ENCODE measurements at places on chromosomes 6 and 20. TPM values are rescaled to one million over a fixed set of nuclear protein-coding genes. Genes with fewer than 3 reads are reported as not detected.
A peak's percentile ranks its signal among the peaks of the same experiment; 100 is the strongest.

DNA sequence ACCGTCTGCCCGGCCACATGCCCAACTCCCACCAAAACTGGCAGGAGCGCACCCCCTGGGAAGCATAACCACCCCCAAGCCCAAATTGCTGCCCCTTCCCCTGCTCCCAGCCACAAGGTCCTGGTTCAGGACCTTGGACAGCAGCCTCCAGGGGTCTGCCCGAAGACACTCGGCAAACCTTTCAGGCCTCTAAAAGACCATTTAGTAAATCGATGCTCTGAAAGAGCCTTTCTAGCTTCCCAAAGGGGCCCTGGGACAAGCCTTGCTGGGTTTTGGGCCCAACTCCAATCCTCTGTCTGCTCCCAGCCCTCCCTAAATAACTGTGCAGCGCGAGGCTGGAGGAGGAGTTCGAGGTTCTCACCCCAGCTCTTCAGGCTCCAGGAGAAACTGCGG, 30.5 kb downstream of the GRM4 start:
- H3K27me3 ChIP-seq: peaks cover 22% of the 10 kb centered on the region
- H3K36me3 ChIP-seq: no peaks in the 10 kb centered on the region
- no peaks in the 10 kb centered on the region for H3K4me1 ChIP-seq
- no peak overlapping the region for H3K4me3 ChIP-seq
- peak; percentile 19 for DNase-seq

The BANF2 gene
- not detected for total RNA-seq

DNA sequence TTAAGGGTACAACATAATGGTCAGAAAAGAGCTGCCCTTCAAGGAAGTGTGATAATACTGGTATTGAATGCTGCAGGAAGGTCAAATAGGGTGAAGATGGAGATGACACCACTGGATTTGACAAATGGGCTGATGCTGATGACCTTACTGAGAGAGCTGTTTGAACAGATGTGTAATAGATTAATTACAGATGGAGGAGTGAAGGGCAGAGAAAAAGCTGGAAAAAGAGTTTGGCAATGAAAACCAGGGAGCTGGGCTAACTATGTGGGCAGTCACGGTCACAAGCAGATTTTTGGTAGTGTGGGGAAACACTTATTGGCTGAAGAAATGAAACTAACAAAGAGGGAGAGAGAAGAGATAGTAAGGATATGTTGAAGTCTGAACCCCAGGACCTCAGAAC, 83.6 kb upstream of the ENPP5 start:
- no peaks in the 10 kb centered on the region for H3K4me1 ChIP-seq
- no peak for DNase-seq
- no peak overlapping the region for H3K27ac ChIP-seq
- H3K36me3 ChIP-seq: no peaks in the 10 kb centered on the region
- no peaks in the 10 kb centered on the region for H3K27me3 ChIP-seq

The C20orf173 gene
- total RNA-seq: not detected

DNA sequence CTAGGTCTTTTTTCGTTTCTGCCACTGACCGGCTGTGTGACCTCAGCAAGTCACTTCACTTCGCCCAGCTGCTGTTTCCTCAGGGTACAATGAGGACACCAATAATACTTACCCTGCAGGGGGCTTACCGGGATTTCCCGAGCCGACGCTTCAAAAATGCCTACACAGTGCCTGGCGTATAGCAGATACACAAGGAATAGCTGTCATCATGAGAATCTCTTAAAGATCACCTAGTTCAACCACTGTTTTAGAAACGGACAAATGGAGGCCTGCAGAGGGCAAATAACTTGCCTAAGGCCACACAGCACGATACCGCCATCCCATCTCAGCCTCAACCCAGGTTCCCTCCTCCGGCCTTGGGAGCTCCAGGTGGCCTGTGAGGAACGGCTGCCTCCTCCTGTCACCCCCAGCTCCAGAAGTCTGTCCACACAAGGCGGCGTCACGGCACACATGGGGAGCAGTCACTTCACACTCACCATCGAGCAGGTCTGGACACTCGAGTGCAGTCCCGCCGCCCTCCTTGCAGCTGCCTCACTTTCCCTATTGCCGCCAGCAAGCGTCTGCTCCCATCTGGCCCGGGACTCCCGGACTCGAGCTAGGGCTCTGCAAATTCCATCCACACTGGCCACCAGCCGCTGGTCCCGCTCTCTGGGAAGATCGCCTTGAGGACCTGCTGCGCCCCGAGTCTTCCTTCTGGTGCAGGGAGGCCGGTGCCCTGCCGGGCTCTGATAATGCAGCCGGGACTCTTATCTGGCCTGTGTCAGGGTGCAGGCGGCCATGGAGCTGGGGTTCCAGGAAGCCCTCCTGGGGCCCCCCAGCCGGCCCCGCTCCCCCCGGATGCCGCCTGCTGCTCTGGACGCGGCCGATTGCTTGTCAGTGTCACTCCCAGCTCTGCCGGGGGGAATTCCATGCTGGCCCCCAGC, at the start of gene RIPOR3:
Gene RIPOR3 (minus strand): TSS at position 893 of the 923 bp plus-strand sequence. CDS start 414 bp downstream, at position 479.
- H3K36me3 ChIP-seq: no peaks in the 10 kb centered on the region
- no peak within 1 kb of the TSS for H3K4me3 ChIP-seq
- DNase-seq: peak; percentile 9
- H3K27me3 ChIP-seq: peaks cover 36% of the 10 kb centered on the region
- H3K27ac ChIP-seq: no peak within 1 kb of the TSS

The FOXA2 gene
- not detected for total RNA-seq

DNA sequence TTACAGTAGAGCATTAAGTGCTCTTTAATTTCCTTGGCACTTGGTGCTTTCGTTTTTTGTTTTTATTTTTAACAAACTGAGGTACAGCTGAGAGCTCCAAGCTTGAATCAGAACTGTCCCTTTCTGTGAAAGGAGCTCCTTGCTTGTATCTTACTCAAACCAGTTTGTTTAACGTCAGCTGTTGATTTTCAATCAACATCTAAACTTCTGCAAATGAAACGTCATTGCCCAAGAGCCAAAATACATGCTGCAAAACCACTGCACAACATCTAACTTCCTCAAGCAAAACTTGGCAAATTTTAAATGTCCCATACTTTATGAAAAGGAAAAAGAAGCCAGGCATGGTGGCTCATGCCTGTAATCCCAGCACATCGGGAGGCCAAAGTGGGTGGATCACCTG, 15.2 kb downstream of the VNN2 start:
- H3K4me1 ChIP-seq: peaks cover 3% of the 10 kb centered on the region
- no peak overlapping the region for H3K4me3 ChIP-seq
- H3K36me3 ChIP-seq: peaks cover 42% of the 10 kb centered on the region
- H3K27ac ChIP-seq: no peak overlapping the region

- no peaks in the 10 kb centered on the region for H3K36me3 ChIP-seq
- no peaks in the 10 kb centered on the region for H3K4me1 ChIP-seq
- no peaks in the 10 kb centered on the region for H3K27me3 ChIP-seq
Observed at GRCh38 chr6:165186041-165186440, 123.4 kb downstream of the C6orf118 start.

The CFB gene
- total RNA-seq: 0.43 TPM

Measured in activated CD8-positive, alpha-beta T cell treated with anti-CD3 and anti-CD28 coated beads for 36 hours (primary cell).